GM13976 (cell line): ENCODE measurements at places on chromosomes 1 and 21.

GRCh38 chr1:227763246-227764018 is 28.2 kb downstream of the SNAP47 start:
- no peak for DNase-seq

DNA sequence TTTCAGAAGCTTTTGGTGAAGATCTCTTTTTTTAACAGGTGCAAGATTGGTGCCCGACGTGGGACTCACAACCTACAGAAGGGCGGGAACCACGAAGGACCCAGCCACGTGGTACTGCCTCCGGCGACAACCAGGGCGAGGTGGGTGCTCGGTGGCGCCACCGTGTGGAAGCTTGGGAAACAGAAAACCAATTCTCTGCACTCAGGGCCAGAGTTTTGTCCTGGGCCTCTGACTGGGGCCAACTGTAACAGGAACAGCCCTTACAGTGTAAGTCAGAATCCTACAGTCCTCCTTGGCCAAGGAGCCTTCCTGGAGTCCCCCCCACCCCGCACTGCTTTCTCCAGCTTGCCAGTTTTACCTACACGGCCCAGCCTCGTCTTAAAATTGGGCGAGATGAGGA is 11.6 kb upstream of the S100A7A start:
- peak; percentile 65 for DNase-seq

DNA sequence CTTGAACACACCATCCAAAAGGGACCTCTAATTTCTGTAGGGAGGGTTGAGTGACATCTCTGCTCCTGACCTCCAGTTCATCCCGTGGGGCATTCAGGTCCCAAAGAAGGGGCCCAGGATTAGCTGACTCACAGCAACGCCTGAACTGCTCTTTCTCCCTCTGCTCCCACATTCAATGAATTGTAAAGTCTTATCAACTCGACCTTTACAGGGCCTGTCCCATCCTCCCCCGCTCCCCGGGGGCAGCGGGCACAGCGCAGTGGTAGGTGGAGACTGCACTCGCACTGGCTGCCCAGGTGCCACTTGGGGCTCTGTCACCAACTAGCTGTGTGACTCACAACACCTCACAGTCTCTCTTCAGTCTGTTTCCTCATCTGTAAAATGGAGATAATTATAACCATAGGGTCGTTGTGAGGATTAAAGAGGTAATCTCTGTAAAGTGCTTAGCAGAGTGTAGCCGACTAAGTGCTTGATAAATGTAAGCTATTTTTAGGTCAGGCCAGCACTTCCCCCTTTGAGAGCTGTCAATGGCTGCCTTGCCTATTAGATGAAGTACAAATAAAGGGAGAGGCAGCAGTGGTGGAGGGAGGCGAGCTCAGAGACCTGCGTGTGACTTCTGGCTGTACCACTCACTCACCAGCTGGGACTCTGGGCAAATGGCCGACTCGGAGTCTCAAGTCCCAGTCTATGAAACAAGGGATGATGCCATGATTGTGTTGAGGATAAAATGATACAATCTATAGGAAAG is 637 bp upstream of the MYBPHL start:
- no peak for DNase-seq

DNA sequence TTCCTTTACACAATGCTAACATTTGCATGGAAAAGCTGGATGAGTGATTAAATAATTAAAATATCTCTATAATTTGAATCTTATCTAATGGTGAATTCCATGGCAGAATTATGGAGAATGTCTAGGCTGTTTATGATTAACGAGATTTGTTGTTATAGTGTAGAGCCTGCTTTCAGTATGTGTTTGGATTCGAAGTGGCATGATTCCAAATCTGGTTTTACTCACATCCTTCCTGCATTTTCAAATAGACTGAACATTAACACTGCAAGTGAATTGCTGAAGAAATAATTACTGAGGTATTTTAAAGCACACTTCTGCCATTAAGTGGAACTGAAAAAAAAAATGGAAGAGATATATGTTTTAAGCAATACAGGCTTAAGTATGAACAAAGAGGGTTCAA is 5.1 kb upstream of the NEK7 start:
- DNase-seq: no peak
